Amniotic stem cell (primary cell): ENCODE measurements at places on chromosomes 7 and 10.

DNA sequence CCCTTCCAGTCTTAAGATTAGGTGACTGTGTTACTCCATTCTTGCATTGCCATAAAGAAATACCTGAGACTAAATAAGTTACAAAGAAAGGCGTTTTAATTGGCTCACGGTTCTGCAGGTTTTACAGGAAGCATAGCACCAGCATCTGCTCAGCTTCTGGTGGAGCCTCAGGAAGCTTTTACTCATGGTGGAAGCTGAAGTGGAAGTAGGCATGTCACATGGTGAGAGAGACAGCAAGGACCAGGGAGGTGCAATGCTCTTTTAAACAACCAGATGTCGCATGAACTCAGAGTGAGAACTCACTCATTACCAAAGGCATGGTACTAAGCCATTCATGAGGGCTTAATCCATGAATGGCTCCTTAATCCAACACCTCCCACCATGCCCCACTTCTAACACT, 34.0 kb upstream of the TMEM273 start:
- DNase-seq, result no peak

DNA sequence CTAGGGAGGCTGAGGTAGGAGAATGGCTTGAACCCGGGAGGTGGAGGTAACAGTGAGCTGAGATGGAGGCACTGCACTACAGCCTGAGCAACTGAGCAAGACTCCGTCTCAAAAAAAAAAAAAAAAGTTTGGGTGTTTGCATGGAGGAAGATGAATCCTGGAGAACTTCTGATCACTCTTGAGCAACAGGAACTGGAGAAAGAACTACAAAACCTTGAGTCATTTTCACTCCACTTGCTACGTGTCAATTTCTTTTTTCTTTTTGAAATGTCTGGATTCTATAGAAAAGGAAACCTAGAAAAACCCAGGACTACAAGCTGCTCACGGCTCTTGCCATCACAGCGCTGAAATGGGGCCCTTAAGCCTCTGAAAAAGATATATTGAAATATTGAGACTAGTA, 189.6 kb upstream of the NRP1 start:
- DNase-seq, result no peak

GRCh38 chr7:45980181-45980905, 59.3 kb upstream of the IGFBP3 start:
- DNase-seq, result no peak

- DNase-seq, result no peak
These were observed 414.8 kb upstream of the MKI67 start for GRCh38 chr10:128540781-128541761.

GRCh38 chr7:31735991-31736982, 49.3 kb downstream of the PPP1R17 start:
- DNase-seq, result peak; percentile 2

- DNase-seq, result no peak
These were observed 120.6 kb downstream of the PRPF18 start for GRCh38 chr10:13707156-13707881.

DNA sequence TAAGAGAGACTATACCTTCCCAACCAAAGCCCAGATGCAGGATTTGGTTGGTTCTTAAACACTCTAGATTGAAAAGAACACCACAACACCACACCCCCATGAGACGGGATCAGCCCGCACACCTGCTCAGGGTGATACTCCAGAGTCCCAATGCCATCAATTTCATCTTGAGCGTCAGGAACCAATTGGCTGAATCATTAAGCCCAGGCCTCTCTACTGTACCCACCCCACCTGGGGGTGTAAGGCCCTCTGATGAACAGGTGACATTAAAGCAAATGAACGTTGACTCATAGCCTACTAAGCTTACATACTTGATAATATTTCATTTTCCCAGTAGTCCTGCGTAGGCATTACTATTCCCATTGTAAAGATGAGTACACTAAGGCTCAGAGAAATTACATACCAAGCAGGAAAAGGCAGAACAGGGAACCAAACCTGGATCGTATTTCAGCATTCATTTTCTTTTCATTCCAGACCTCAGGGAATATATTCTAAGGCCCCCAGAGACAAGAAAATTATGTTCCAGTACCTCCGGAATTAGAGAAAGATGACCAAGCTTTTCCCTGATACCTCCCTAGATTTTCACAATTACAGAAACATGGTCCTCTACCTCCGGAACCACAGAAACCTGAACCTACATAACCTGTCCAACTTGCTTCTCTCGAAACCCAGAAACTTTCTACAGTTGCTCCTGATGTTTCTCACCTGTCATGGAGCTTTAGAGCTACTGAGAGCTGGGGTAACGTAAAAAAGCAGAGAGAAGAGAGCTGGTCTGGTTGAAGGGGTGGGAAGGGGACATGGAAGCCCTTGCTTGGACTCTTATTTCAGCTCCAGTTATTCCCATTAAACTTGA, 43.1 kb upstream of the KDM7A start:
- DNase-seq, result no peak

DNA sequence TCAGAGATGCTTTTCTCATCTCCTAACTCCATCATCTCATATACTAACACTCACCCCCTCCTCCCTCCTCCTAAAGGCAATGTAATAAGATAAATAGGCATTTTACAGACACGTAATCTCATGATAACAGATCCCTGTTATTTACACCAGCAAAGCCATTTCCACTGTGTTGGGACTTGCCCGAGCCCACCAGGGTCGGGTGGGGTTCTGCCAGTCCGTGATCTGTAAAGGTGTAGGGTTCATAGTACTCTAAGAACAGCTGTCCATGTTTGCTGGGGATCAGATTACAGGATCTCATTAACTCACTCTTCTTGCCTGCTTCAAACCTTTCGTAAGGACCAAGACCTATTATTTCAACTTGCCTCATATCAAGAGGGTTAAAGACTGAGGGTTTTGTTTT, 172.4 kb downstream of the FZD1 start:
- DNase-seq, result no peak
